ENCODE measurements at places on chromosomes 3 and 15. TPM values are rescaled to one million over a fixed set of nuclear protein-coding genes. Genes with fewer than 3 reads are reported as not detected.

The ARGFX gene
- not detected for total RNA-seq

The SPTBN5 gene
- 3.3 TPM for total RNA-seq

The PDE8A gene
- 18.1 TPM for total RNA-seq

The KNG1 gene
- total RNA-seq, result not detected

GRCh38 chr3:197430934-197431333 is 124.8 kb downstream of the BDH1 start:
- DNase-seq, result no peak

DNA sequence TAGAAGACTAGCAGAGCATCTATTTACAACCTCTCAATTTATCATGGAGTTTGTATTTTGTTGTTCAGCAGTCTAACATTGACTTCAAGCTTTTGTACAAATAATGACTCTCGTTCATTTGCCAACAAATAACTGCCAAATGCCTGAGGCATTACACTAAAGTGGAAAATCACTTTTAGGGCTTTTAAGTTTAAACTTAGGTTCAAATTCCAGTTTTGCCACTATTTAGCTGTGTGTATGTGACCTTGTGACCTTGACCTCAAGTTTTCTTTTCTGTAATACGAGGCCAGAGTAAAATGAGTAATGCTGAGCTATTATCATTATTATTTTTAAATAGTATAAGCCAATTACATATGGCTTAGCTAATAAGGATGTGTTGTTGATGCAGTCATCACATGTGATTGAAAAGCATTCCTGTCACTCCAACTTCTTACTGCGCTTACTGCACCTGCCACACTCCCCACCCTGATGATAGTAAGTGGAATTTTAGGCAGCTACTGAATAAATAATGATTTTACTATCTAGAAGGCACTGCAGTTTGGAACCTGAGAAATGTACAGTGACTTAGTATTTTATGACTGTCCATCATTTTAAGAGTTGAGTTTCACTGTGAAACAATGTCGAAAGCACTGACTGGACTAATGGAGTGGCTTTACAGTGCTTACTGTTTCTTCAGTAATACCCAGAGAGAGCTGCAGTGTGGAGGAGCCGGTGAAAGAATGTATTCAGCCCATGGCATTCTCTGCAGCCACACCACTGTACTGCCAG is 16.3 kb downstream of the ARL8B start:
- no peak for DNase-seq

DNA sequence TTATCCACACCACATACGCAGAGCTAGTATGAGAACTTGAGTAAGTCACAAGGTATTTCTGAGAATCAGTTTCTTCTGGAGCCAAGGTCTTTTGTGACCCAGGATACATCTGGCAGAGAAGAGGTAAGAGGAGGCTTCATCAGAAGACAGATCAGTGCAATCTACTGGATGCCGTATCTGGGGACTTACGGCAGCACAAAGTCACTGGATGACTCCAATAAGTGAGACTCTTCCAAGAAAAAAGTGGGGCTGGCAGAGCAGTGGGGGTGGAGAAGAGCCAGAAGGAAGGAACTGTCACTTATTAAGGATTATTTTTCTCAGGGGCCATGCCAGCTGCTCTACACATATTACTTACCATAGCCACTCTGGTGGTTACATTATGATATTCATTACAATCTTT is 31.6 kb upstream of the UBXN7 start:
- no peak for DNase-seq

- peak; percentile 87 for DNase-seq
Measured at GRCh38 chr15:69893863-69894262, 203.9 kb downstream of the TLE3 start.

GRCh38 chr15:49901996-49902684 is 216.9 kb downstream of the ATP8B4 start:
- DNase-seq, result no peak

GRCh38 chr3:138113326-138113725 is 2.1 kb downstream of the DZIP1L start:
- DNase-seq, result no peak
